ENCODE measurements at places on chromosomes 12 and 14. TPM values are rescaled to one million over a fixed set of nuclear protein-coding genes. Genes with fewer than 3 reads are reported as not detected.

Gene HOXC10
- 1.6 TPM for total RNA-seq

Gene GPR84
- total RNA-seq: 1.9 TPM

Gene EFS
- total RNA-seq: 19.7 TPM

Gene RHOJ
- 31.3 TPM for total RNA-seq

Gene TAS2R10
- 1.8 TPM for total RNA-seq

Gene ATP23
- total RNA-seq: 3.9 TPM

Gene SMOC1
- total RNA-seq: 5.6 TPM

Gene CLEC12A
- total RNA-seq: 3.0 TPM

Gene RNU4-1
- total RNA-seq: 1,718 TPM

- no peak overlapping the region for H3K4me3 ChIP-seq
- no peaks in the 10 kb centered on the region for H3K27me3 ChIP-seq
- no peak for DNase-seq
Measured at GRCh38 chr14:105275267-105275946, 25.4 kb downstream of the BRF1 start.

GRCh38 chr12:113424915-113425823 lies 3.0 kb downstream of the SDSL start:
- DNase-seq: peak; percentile 81
- H3K4me1 ChIP-seq: no peaks in the 10 kb centered on the region
- no peak overlapping the region for H3K27ac ChIP-seq
- H3K27me3 ChIP-seq: no peaks in the 10 kb centered on the region
- no peaks in the 10 kb centered on the region for H3K36me3 ChIP-seq

DNA sequence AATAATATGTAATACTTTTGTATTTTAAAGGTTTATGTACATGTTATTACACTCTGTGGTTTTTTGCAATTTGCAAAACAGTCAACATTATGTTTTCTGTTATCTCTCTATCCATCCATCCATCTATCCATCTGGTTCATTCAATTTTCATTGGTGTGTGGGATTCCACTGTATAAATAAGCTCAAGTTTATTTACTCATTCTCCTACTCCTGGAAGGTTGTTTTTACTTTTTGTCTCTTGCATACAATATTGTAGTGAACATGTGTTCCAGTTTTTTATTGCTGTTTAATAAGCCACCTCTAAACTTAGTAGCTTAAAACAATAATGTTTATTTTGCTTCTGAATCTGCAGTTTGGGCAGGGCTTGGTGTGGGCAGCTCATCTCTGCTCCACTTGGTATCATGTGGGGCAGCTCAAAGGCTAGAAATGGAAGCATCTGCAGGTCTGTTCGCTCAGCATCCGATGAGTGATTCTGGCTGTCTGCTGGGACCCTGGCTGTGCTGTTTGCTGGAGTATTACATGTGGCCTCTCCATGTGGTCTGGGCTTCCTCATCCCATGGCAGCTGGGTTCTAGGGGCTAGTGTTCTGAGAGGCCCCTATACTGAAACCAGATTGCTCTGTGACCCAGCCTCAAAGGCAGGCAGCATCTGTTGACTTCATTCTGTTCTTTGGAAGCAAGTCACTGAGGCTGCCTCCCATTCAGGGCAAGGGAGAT lies 98.8 kb downstream of the SLC25A47 start:
- H3K36me3 ChIP-seq: no peaks in the 10 kb centered on the region
- no peaks in the 10 kb centered on the region for H3K27me3 ChIP-seq
- H3K4me3 ChIP-seq: no peak overlapping the region
- no peak for DNase-seq

DNA sequence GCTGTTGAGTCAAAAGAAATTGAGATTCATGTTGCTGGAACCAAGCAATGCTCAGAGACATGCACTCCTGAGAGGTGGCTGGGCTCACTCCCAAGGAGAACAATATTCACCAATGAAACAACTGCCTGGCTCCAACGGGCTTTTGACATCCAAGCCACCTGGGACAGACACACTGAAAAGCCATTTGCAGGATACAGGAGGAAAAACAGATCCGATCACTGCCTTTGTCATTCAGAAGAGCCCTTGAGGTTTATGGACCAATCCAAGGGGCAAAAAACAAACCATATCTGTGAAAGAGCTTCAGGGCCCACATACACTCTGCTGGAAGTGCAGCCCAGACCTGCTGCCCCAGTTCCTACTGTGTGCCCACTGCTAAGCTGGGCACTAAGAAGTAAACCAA lies 277.5 kb downstream of the NUAK1 start:
- no peak for DNase-seq
- H3K27me3 ChIP-seq: no peaks in the 10 kb centered on the region
- no peak overlapping the region for H3K27ac ChIP-seq
- H3K4me1 ChIP-seq: peaks cover 2% of the 10 kb centered on the region

GRCh38 chr14:20118795-20119194 lies 8.3 kb downstream of the OR4K17 start:
- no peaks in the 10 kb centered on the region for H3K27me3 ChIP-seq
- no peaks in the 10 kb centered on the region for H3K4me1 ChIP-seq
- DNase-seq: no peak
- no peak overlapping the region for H3K4me3 ChIP-seq
- no peaks in the 10 kb centered on the region for H3K36me3 ChIP-seq

- no peak overlapping the region for H3K27ac ChIP-seq
- H3K27me3 ChIP-seq: no peaks in the 10 kb centered on the region
- H3K4me3 ChIP-seq: no peak overlapping the region
- no peaks in the 10 kb centered on the region for H3K4me1 ChIP-seq
- no peak for DNase-seq
Measured at GRCh38 chr14:63392236-63392635, 73.5 kb upstream of the GPHB5 start.

GRCh38 chr12:121709478-121709961 lies 3.0 kb upstream of the TMEM120B start:
- no peak overlapping the region for H3K4me3 ChIP-seq
- no peak for DNase-seq
- no peaks in the 10 kb centered on the region for H3K4me1 ChIP-seq
- H3K36me3 ChIP-seq: no peaks in the 10 kb centered on the region

DNA sequence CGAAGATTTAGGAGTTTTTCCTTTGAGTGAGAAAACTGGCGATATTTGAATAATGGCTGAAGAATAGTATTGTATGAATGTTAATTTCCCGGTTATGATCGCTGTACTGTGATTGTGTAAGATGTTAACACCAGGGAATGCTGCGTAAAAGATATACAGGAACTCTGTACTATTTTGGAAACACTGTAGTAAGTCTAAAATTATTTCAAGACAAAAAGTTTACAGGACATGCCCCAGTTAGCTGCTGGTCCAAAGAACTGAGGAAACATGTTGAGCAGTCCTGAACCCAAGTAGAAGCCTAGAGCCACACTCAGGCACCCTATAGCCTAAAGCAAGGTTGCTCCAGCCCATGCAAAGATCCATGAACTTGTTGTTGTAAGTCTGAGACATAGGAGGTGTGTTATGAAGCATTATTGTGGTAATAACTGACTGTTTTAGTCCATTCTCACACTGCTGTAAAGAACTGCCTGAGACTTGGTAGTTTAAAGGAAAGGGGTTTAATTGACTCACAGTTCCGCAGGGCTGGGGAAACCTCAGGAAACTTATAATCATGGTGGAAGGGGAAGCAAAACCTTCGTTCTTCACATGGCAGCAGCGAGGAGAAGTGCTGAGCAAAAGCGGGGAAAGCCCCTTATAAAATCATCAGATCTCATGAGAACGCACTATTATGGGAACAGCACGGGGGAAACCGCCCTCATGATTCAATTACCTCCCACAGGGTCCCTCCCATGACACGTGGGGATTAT lies 99.8 kb upstream of the RESF1 start:
- DNase-seq: peak; percentile 53
- no peaks in the 10 kb centered on the region for H3K4me1 ChIP-seq
- no peak overlapping the region for H3K27ac ChIP-seq
- no peak overlapping the region for H3K4me3 ChIP-seq
- H3K36me3 ChIP-seq: no peaks in the 10 kb centered on the region

GRCh38 chr12:24960222-24960855 lies 11.4 kb upstream of the BCAT1 start:
- peak; percentile 62 for DNase-seq
- H3K4me3 ChIP-seq: no peak overlapping the region
- H3K36me3 ChIP-seq: no peaks in the 10 kb centered on the region
- no peaks in the 10 kb centered on the region for H3K4me1 ChIP-seq
- H3K27ac ChIP-seq: no peak overlapping the region
- H3K27me3 ChIP-seq: no peaks in the 10 kb centered on the region

DNA sequence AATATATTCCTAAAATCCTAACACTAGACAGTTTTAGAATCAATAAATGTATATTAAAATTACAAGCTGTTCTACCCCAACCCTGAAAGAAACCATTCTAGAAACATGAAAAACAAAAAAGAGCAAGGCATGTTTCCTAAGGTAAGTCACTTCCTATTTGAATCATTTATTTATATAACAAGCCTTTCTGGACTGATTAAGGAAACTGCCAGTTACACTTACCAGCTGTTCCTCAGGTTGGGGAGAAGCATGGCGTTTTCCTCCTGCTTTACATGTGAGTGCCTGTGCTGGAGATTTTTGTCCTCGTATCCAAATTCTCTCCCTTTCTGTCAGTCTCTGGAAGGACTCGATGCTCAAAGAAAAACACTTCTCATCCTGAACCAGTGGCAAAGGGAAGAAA lies 183.3 kb downstream of the EFCAB11 start:
- no peak for DNase-seq
- H3K27ac ChIP-seq: no peak overlapping the region
- H3K4me3 ChIP-seq: no peak overlapping the region
- no peaks in the 10 kb centered on the region for H3K36me3 ChIP-seq
- H3K4me1 ChIP-seq: no peaks in the 10 kb centered on the region

- H3K36me3 ChIP-seq: no peaks in the 10 kb centered on the region
- H3K4me3 ChIP-seq: no peak overlapping the region
- H3K4me1 ChIP-seq: no peaks in the 10 kb centered on the region
- H3K27ac ChIP-seq: no peak overlapping the region
Measured at GRCh38 chr14:39015360-39015961, 87.6 kb downstream of the SEC23A start.

DNA sequence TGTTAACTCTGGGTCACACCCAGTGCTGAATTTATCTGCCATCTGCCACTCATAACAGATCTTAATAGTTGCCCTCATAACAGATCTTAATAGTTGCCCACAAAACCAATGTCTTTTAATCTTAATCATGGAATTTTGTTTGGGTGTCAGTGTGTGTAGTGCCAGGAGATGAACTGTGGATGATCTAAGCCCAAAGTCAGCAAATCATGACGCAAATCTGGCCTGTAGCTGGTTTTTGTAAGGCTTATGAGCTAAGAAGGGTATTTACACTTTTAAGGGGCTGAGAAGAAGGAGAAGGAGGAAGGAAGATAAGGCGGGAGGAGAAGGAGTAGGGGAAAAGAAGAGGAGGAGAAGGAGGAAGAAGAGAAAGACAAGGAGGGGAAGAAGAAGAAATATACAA lies 10.0 kb upstream of the IL26 start:
- no peaks in the 10 kb centered on the region for H3K4me1 ChIP-seq
- no peak overlapping the region for H3K27ac ChIP-seq
- H3K4me3 ChIP-seq: no peak overlapping the region
- H3K27me3 ChIP-seq: no peaks in the 10 kb centered on the region

DNA sequence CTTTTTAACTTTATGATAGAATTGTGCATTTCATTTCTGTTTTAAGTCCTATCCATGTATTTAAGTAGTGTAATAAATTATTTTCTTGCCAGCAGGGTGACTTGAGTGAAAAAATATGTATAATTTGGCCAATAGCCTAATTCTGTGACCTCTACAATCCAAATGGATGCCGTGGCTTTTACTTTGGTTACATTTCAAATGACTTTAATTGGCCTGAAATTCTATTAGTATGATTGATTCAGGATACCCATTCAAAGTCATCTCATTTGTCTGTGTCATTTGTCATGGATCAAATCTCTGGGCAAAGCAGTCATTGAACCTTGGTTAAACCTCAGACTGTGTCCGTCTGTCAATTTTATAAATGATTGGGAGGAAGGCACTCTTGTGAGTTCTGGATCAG lies 29.6 kb downstream of the CRADD start:
- H3K4me3 ChIP-seq: no peak overlapping the region
- DNase-seq: no peak
- no peaks in the 10 kb centered on the region for H3K27me3 ChIP-seq

DNA sequence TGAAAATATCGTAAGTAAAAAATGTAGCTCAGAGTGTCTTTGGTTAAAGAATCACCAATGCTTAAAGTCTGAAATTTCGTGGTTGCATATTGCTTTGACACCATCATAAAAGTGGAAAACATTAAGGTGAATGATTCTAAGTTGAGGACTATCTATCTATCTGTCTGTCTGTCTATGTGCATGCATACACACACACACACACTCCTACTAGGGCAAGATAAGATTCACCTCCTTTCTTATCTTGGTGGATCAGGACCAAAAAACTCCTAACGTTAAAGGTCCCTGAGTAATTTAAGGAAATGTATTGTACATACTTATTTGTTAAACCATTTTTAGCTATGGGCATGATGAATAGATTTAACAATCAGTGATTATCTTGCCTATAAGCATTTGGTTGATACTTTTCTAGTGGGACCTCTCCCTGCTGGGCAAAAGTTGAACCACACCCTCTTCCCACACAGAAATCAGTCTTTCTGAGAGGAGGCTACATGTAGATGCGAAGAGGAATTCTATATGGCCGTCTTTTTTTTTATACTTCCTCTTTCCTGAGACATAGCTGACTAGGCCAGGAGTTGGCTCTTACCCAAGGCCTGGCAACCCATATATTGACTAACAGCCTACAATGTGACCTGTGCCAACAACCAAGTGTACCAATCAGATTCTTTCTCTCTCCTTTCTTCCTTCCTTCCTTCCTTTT lies 19.3 kb upstream of the LLPH start:
- no peak overlapping the region for H3K4me3 ChIP-seq
- no peak for DNase-seq
- H3K27me3 ChIP-seq: no peaks in the 10 kb centered on the region

DNA sequence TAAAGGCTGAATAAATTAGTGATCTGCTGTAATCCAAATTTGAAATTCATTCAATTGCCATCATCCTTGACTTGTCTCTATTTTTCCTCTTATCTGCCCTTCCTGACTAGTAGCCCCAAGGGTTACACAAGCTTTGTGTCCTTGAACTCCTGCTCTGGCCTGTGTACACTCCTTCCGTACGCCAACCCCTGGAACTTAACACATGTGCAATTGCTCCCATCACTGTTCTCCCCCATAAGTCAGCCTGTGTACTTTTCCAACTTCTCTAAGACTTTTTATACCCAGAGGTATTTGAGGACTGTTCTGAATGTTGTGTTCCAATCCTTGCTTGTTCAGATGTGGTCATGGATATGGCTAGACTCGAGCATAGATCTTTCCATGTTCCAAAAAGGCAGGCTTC lies 171.1 kb upstream of the G2E3 start:
- no peaks in the 10 kb centered on the region for H3K27me3 ChIP-seq
- DNase-seq: no peak
- H3K4me3 ChIP-seq: no peak overlapping the region
- no peaks in the 10 kb centered on the region for H3K4me1 ChIP-seq

GRCh38 chr12:32134101-32134888 lies 27.6 kb downstream of the BICD1 start:
- no peaks in the 10 kb centered on the region for H3K36me3 ChIP-seq
- DNase-seq: no peak
- no peak overlapping the region for H3K4me3 ChIP-seq
- H3K27ac ChIP-seq: no peak overlapping the region

- H3K27ac ChIP-seq: no peak overlapping the region
- no peaks in the 10 kb centered on the region for H3K4me1 ChIP-seq
- peaks cover 6% of the 10 kb centered on the region for H3K27me3 ChIP-seq
- no peak for DNase-seq
- H3K36me3 ChIP-seq: no peaks in the 10 kb centered on the region
Measured at GRCh38 chr12:107931761-107932160, 157.3 kb downstream of the ASCL4 start.
